Vagina (tissue), 2 donors: ENCODE measurements at places on chromosomes 7 and 10. TPM values are rescaled to one million over a fixed set of nuclear protein-coding genes. Genes with fewer than 3 reads are reported as not detected.

GRCh38 chr10:60604342-60604741 lies 173.9 kb upstream of the CDK1 start:
- no peak for DNase-seq

- DNase-seq: no peak
Measured at GRCh38 chr7:15041226-15041625, 138.7 kb upstream of the DGKB start.

GRCh38 chr7:63205136-63205535 lies 793.5 kb upstream of the ZNF722 start:
- no peak for DNase-seq

GRCh38 chr7:118182593-118183427 lies 1.2 kb upstream of the LSM8 start:
- DNase-seq: no peak

- DNase-seq: no peak
Measured at GRCh38 chr10:100866010-100866409, 46.8 kb upstream of the SLF2 start.

DNA sequence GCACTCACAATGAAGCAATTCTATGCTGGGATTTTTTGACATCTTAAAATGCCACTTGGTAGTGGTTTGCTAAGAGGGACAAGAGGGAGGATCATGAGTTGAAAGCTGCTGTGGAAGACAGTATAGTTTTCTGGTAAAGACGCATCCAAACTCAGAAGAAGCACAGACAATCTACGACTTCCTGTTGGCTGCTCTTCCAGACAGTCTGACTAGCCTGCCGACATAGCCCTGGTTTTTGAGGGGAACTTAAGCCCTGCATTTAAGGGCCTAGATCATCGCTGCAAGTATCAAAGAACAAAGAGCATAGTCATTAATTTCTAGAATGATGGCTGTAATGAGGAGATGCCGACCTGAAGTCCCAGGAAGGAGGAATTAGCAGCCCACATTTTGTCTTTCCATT lies 99.9 kb upstream of the IKZF1 start:
- DNase-seq: peak; percentile 43

DNA sequence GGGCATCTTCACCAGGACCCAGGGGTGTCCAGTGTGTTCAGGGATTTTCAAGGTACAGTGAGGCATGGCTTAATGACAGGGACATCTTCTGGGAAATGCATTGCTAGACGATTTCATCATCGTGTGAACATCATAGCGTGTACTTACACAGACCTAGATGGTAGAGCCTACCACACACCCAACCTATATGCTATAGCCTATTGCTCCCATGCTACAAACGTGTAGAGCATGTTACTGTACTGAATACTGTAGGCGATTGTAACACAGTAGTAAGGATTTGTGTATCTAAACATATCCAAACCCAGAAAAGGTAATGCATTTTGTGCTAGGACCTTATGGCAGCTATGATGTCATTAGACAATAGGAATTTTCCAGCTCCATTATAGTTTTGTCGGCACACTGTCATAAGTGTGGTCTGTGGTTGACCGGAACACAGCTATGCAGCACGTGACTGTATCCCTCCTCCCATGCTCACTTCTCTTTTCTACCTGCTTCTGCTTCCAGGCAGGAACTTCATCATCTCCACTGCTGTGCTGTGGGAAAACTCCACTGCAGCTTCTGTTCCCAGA lies 416.2 kb upstream of the NFE2L3 start:
- DNase-seq: no peak

- DNase-seq: no peak
Measured at GRCh38 chr7:93176992-93177580, 28.9 kb upstream of the SAMD9L start.

- no peak for DNase-seq
Measured at GRCh38 chr10:74079028-74079935, 71.3 kb downstream of the AP3M1 start.

DNA sequence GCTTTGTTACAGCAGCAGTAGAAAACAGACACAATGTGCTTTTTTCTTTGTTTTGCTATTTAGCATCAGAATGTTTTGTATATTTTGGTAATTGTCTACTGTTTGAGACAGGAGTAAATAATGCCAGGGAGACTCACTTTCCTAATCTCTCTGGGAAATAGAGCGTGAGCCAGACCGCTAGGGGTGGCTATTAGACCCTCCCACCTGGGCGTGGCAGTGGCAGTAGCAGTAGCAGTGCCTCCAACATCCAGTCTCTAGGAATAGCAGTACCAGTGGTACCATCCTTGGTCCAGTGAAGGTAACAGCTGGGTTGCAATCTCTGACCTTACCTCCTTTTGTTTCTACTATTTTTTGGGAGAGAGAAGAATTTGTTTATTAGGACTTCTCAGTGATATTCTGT lies 165.7 kb upstream of the MAGI2 start:
- DNase-seq: no peak

DNA sequence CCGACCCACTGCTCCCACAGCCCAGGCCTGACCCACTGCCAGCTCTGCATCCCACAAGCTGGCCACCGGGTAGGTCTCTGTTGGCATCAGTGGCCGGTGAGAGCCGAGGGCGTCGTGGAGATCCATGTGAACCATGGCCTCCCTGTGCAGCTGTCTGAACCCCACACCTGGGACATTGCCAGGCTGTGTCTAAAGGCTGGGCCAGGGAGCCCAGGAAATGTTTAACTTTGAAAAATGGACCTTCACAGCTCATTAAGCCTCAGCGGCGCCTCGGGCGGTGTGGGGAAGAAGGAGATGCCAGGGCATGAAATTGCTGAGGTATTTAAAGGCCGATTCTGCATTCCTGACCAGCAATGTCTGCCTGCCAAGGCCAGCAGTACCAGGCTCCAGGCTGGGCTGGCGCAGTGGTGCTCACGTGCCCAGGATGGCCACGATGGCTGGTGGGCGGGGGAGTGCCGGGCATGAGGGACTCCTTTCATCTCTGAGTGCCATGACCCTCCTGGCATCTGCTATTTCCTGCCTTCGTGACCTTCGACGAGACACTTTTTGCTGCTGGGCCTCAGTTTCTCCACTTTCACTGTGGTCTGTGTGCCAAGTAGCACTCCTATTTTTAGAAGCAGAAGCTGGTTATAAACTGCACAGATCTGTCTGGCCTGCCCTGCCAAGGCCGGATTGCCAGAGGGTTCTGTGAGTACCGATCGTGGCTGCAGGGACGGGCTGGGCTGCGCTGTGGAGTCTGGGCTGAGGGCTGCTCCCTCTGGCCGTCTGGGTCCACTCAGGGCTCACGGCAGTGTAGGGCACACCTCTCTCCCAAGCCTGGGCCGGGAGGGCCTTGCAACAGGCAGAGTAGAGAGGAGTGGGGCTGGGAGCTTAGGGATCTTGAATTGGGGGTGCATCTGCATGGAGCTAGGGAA lies 21.8 kb downstream of the ELFN1 start:
- DNase-seq: no peak

DNA sequence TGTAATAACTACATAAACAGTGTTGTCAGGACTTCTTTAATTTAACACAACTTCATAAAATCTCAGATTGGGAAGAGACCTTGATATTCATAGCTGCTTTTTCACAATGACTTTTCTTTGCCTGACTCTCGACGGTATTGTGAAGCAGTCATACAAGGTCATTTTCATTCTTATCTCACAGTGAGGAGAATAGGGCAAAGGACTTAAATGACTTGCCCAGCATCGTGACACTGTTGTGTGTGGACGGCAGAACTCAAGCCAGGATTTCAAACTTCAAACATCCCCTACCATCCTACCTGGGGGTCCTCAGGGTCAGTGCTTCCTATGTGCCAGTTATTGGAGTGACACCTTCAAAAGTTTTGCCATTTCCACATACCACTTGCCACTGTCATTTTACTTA lies 138.5 kb upstream of the GDF10 start:
- peak; percentile 4 for DNase-seq

GRCh38 chr7:115585015-115585718 lies 445.4 kb downstream of the TFEC start:
- DNase-seq: no peak

DNA sequence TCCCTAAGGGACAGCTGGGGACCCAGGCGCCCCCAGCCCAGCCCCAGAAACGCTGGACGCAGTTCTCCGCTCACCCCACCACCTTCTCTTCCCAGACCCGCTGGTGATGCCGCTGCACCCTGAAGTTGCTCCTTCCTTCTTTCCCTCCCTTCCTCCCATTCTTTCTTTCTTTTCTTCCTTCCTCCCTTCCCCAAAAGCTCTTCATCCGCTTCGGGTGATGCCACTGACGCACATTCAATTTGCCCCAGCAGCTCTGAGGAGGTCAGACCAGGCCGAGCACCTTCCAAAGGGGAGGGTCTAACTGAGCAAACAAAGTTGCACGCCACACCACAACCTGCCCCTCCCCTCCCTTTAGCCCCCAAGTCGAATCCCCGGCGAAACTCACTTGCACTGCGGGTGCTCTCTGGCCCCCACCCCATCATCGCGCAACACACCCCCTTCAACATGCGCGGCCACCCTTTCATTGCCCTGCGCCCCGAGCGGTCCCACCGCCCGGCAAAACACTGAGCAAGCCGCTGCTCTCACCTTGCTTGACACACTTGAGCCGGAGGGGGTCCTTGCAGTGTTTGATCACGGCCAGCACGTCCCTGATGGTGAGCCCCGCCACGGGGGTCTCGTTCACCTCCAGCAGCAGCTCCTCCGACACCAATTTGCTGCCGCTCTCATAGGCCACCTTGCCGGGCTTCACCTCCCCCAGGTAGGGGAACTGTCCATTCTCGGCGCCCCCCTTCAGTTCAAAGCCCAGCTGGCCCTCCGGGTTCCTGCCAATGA lies 787 bp downstream of the MAGI2 start:
- peak; percentile 83 for DNase-seq

DNA sequence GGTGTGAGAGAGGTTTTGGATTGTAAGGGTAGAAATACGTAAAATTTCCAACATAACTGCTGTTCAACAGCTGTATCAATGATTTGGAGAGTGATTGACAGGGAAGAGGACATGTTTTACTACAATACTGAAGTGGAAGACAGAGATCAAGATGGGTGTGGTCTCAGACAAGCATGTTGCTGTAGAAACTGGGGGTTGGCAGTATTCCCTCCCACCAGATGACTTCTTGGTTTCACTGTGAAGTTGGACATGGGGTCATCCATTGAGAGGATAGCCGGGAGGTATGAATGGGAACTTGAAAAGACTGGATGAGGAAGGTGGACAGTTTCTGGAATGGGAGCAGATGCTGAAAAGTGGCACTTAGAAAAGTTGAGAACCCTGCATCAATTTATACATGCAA lies 95.3 kb upstream of the HDAC9 start:
- DNase-seq: no peak

- DNase-seq: no peak
Measured at GRCh38 chr10:72802332-72802731, 91.2 kb upstream of the OIT3 start.

DNA sequence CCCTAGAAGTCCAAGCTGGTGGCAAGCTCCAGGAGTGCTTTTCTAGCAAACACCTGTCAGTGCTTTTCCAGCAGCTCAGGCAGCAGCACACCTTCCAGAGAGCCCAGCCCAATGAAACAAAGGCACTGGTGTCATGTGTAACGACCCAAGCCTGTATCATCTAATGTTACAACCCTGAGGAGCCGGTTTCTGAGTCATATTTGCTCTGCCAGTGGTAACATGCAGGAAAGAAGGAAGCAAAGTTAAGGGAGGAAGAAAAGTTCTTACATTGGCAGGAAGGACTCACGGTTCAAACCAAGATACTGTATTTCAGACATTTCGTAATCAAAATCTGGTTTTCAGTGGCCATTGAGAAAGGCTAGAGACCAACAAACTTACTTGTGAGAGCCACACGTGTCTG lies at the start of gene ANKRD22:
TSS of gene ANKRD22 (minus strand) at position 139 of the 400 bp plus-strand sequence. CDS start 237 bp downstream, outside the sequence.
- no peak for DNase-seq

GRCh38 chr10:14474656-14475055 lies 143.9 kb upstream of the FRMD4A start:
- DNase-seq: no peak

DNA sequence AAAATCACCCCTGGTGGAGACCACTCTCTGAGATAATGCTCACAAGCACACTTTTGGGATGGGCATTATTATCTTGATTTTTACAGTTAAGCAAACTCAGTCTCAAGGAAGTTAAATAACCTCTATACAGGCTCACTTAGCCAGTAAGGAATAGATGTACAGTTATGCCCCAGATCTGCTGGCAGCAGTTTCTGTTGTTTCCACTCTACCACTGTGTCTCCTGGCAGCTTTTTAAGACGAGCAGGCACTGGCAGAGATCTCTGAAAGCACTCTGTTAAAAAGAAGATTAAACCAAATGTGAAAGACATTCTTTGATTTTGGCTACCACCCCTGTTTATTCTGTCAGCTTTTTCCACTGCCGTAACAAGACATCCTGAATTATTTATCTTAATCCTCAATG lies 73.2 kb downstream of the SRI start:
- no peak for DNase-seq

DNA sequence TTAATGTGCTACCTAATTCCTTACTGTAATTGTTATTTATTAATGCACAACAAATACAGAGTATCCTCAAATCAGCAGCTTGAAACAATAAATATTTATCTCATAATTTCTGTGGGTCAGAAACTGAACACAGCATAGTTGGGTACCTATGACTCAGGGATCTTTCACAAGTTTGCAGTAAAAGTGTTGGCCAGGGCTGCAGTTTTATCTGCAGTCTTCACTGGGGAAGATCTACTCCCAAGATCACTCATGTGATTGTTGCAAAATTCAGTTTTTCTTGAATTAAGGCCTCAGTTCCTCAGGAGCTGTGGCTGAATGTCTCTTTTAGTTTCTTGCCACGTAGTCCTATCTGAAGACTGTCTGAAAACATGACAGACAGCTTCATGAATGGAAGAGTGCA lies 237.8 kb downstream of the ZWINT start:
- no peak for DNase-seq

- DNase-seq: no peak
Measured at GRCh38 chr7:104252409-104253134, 44.8 kb upstream of the ORC5 start.

GRCh38 chr7:1054438-1054837 lies 10.1 kb downstream of the GPR146 start:
- no peak for DNase-seq

Gene DPP6
- 7.9 TPM for total RNA-seq

Gene MYO1G
- total RNA-seq: 5.2 TPM

Gene MRPS24
- 68.8 TPM for total RNA-seq

Gene ABLIM1
- total RNA-seq: 176 TPM

Gene EPHB4
- total RNA-seq: 72.4 TPM

Gene DOCK4
- total RNA-seq: 40.3 TPM

Gene CABCOCO1
- total RNA-seq: not detected

Gene COL26A1
- not detected for total RNA-seq

Gene ACTR3C
- total RNA-seq: 24.1 TPM

Gene STEAP1
- total RNA-seq: 24.3 TPM

Gene RBM20
- 5.2 TPM for total RNA-seq
